ENCODE measurements at places on chromosomes 4 and X.

GRCh38 chrX:108163333-108164082, 71.9 kb downstream of the ATG4A start:
- no peak for DNase-seq

DNA sequence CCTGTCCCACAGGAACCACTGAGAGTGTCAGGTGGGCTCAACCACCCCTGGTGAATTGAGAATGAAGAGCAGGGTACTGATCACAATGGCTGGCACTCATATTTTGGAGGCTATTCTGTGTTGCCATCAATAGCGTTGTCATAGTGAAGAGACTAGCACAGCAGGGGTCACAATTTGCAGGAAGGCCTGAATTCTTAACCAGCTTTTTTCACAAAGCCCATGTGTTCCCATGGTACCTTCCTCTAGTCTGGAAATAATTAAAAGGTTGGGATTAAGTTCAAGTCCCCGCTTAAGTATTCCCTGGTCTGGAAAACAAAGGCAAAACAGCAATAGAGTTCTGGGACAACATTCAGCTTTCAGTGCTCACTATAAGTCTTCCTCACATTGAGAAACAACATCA, 1051.7 kb downstream of the C4orf33 start:
- DNase-seq = no peak

- no peak for DNase-seq
Measured at GRCh38 chr4:26131711-26132110, 189.1 kb upstream of the RBPJ start.

- DNase-seq = no peak
Measured at GRCh38 chr4:163693776-163694175, 199.3 kb downstream of the TMA16 start.

- no peak for DNase-seq
Measured at GRCh38 chrX:119539872-119540271, 25.3 kb downstream of the STEEP1 start.

DNA sequence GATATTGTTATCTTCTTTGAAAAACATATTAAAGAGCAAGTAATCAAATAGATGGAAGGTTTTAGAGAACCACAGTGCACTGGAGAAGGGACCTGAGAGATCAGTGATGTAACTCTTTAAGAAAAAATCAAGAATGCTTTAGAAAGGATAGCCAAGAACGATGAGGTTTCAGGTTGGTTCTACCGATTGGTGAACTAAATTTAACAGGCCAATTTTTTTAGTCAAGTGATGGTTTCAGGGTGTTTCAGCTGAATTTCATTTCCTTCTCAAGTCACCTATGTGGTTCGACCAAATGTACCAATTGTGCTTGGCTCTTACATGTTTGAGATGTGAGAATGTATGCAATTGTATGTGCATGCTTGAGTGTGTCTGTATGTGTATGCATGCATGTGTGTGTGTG, 26.5 kb downstream of the HS3ST1 start:
- DNase-seq = no peak

GRCh38 chrX:47723689-47724088, 64.7 kb upstream of the UXT start:
- no peak for DNase-seq

GRCh38 chr4:692771-693554, 4.0 kb upstream of the SLC49A3 start:
- no peak for DNase-seq

DNA sequence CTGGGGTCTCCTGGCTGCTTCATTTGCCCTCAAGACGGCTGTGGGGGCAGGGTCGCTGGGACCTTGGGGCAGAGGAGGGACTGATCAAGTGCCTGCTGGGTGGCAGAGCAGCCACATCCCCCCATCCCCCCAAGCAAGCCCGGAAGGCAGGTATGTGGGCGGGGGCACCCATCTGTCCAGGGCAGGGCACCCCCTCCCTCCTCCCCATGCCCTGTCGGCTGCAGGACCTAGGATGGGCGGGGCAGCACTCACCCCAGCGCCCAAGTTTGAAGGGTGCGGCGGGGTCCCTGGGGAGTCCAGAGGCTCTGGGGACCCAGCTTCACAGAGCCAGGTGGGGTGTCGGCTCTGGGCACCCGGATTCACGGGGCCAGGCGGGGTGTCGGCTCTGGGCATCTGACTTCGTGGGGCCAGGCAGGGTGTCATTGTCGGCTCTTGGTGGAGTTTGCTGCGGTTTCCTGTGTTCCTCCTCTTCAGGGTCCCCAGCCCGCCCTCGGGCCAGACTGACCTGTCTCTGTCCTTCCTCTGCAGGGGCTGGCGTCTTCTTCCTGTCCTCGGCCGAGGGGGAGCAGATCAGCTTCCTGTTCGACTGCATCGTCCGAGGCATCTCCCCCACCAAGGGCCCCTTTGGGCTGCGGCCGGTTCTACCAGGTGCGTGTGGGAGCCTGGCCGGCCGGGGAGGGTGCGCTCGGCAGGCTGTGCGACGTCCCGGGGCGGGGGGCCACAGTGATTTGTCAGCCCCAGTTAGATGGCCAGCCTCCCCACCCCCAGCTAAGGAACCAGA, 22.1 kb downstream of the DOK7 start:
- no peak for DNase-seq

DNA sequence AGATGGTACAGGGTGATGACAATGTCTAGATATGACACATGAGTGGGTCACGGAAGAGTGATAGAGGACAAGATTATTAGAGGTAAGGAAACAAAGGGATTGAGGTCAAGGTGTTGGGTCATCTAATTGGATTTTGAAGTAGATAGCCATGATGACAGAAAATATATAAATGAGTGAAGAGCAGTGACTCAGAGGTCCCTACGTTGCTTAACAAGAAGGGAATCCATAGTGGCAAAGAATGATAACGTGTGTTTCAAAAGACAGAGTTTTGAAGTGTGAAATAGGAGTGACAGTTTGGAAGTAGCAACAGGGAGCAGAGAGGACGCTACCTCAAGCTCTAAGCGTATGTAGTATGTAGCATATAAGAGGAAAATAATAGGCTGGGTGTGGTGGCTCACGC, 22.2 kb upstream of the CAMK2D start:
- DNase-seq = no peak

- peak; percentile 56 for DNase-seq
Measured at GRCh38 chr4:90419124-90419711, 292.0 kb downstream of the CCSER1 start.

- no peak for DNase-seq
Measured at GRCh38 chr4:38062776-38063097, 102.5 kb downstream of the PTTG2 start.

DNA sequence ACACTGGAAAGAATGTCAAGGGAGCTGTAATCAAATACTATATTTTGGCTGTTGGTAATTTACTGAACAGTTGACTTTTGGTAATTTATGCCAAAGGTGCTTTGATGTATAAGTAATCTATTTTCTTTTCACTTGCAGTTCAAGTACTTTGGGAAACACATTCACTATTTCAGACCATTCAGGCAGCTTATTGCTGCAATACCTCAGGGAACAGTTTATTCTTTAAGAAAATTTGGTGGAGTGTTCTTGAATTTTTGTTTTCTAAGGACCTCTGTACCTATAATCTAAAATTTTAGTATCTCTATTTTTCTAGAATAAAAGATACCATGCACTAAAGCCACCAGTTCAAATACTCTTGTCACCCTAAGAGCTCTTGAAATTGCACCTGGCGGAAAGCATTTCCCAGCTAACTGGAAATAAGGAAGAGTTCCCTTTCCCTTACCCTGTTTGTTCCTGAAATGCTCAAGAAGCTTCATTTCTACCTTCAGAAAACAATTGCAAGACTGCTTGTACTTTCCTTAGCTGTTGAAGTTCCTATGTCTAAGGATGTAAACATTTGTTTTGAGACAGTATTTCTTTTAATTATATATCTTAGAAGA, 633.5 kb upstream of the FAT1 start:
- peak; percentile 70 for DNase-seq

DNA sequence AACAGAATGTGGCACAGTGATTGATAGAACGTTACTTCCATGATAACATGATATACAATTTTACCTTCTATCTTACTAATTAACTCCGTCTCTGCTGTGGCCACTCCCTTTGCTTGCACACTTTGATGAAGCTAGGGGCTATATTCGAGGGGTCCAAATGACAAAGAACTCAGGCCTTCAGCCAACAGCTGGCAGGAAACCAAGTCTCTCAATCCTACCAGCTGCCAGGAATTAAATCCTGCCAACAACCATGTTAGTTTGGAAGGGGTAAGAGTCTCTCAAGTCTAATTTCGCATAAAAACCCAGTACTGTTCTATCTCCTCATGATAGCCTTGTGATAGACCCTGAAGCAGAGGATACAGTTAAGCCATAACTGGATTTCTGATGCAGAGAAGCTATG, 1122.9 kb upstream of the PCDH10 start:
- no peak for DNase-seq

DNA sequence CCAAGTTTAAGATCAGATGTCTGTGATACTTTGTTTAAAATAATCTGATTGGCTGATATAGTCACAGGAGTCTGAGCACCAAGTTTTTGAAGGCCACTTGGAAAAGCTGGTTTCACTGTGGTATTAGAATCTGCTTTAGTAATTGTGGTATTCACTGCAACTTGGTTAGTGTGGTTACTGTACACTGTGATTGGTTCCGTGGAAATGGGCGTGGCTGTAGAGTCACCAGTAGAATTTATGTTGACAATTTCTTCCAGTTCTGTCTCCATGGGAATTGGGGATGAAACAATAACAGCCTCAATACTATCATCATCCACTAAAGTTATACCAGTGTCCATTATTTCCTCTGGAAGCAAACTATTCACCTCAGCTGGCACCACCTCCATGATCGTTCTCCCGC, 26.2 kb downstream of the LIN54 start:
- no peak for DNase-seq
